ENCODE measurements at places on chromosomes 2 and 18.

GRCh38 chr2:221200184-221200839 lies 371.8 kb downstream of the EPHA4 start:
- DNase-seq, result no peak

GRCh38 chr18:21978546-21979170 lies 190.7 kb upstream of the GATA6 start:
- no peak for DNase-seq

DNA sequence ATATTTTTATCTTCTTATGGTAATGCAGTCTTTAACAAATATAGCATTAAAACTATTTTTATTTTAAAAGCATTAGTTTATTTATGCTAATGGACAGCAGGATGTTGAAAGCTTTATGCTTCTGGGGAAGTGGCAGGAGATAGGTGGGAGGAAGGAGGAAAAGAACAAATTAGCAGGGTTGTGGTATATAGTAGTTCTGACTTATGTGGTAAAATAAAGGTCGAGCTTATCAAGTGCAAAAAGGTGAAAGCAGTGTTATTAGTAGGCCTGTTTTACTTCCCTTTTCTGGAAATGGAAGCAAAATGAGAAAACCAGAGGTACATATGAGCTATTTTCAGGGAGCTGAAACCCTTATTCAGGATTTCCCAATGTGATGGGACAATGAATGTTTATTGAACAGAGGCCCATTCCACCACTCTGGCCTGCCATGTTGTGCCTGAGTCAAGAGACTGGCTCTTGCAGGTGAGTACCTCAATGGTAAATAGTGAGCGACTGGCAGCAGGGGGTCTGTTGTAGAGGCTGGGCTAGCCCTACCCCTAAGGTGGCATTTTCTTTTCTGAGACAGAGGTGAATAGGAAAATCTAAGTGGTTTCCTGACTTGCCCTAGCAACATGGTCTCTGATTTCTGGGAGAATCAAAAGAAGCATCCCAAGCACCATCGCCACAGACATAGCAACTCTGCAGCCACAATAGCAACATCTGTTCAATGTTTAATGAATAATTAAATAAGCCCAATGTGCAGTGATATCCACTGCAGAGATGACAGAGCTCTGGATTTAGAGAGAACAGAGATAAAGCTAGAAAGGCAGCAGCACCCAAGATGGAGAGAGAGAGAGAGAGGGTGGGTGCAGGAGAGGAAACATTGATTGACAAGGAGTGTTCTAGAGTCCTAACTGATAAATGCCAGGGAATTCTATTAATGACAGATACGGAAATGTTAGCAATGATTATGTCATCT lies 119.7 kb downstream of the UPP2 start:
- DNase-seq, result no peak

DNA sequence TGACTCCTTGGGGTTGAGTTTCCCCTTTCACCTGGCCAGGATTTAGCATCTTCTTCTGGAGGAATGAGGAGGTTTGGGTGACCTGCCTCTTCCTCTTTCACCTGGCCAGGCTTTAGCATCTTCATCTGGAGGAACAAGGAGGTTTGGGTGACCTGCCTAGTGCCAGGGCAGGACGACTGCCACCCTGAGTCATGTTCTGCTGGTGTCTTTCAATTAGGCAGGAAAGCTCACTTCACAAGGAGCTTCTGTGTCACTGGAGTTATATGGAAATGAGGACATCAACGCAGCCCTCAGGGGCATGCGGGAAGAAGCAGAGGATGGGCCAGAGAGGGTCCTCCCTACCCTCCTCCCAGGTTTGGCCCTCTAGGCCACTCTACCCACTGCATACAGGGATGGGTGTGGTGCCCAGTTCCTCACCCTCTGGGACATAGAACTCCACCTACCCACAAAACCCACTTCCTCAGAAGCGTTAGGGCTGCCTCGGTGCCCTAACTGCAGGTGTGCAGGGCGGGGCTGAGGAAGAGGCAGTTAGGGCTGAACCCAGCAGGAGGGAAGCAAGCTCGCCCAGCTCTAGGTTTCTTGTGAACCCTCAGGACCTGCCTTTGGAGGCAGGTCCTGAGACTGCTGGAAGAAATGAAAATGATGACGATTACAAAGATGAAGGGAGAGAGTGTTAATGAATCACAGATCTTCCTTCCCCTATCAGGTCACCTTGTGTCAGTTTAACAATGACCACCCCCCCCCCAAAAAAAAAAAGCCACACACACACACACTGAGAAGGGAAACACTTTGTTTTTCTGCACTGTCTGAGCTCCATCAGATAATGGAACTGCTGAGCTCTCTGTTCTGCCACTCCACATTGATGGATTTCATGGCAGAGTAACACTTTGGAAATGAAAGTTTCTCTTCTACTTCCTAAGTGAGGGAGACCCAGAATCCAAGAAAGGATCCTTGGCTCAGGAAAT lies 71.0 kb downstream of the ARL4C start:
- no peak for DNase-seq

GRCh38 chr2:197502201-197502600 lies 2.0 kb downstream of the HSPE1 start:
- no peak for DNase-seq

GRCh38 chr2:7706791-7707190 lies 789.6 kb downstream of the RNF144A start:
- no peak for DNase-seq

DNA sequence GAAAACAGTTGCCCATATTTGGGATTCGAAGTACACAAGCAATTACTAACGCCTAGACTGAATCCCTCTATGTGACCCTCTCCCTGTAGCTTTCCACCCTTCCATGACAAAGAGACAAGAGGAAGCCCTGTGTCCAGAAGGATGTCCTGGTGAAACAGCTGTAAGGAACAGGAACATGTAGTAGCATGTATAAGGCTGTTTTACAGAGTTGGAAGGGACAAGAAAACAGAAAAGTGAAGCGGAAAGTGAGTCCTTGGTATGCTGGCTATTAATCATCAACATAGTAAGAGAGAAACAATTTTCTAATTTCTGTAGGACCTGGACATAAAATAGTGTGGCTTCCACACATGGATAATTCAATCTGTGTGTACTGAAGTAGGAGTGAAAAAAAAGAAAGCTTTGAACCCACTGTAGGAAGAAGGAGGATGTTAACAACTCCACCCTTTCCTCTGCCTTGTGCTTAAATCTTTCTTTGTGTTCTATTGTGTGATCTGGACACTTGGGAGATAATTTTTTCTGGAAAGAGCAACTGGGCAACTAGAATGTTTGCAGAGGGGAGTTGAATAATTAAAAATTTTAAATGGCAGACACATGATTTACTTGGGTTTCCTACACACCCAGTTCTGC lies 162.3 kb upstream of the ZSWIM2 start:
- DNase-seq, result no peak

- DNase-seq, result no peak
Measured at GRCh38 chr2:157940024-157940423, 63.9 kb upstream of the ACVR1 start.

- no peak for DNase-seq
Measured at GRCh38 chr2:216549926-216550690, 51.5 kb downstream of the RPL37A start.

GRCh38 chr18:452816-453215 lies 47.7 kb downstream of the COLEC12 start:
- no peak for DNase-seq

DNA sequence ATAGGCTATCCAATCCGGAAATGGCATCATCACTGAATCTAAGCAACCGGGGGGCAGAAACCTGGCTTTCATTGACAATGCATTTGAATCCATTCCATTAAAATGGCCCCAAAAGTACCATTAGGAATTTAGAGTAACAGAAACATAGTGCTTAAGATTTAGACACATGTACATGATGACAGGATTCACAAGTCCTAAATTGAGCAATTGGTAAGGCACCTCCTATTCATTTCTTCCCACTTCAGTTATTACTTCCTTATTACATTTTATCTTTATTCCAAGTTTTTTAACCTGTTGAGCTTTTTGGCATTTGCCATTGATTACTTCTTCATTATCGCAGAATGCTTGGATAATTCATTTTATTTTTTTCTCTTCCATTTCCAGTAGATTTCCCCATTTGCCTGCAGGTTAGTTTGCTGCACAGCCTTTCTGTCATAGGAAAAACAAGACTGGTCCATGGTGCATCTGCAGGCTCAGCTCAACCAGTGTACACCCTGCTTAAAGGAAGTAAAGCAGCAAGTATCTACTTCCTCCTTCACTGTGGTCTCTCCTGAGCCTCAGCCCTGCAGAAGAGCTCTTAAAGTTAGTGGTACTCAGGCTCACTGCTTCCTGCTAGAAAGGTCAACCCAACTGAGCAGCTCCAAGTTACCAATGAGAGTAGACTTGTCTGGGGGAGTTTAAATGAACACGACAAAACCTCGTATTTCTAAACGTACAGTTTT lies 89.2 kb downstream of the DOCK10 start:
- DNase-seq, result no peak

- no peak for DNase-seq
Measured at GRCh38 chr2:215752991-215753390, 260.4 kb downstream of the MREG start.
